ENCODE measurements at places on chromosomes 1 and 21.

DNA sequence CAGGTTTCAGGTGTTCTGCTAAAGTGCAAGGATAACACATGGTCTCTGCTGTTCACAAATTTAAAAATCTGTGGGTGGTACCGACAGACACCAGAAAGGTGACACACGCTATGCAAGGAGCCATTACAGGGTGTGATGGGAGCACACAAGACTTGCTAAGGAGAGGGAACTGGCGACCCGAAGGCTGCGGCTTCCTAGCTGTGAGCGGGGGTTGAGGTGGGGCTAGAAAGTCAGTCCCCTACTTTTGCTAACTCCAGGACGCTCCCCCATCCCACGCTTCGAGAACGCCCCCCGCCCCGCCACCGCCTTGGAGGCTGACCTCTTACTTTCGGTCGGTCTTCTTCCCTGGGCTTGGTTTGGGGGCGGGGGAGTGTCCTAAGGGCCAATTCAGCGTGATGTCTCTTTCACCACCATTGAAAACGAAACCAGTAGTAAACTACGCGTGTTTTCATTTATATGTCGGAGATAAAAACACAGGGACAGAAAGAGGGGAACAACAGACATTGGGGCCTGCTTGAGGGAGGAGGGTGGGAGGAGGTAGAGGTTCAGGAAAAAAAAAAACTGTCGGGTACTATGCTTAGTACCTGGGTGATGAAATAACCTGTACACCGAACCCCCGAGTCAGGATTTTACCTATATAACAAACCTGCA is 1.1 kb downstream of the CKS1B start:
- DNase-seq = no peak

DNA sequence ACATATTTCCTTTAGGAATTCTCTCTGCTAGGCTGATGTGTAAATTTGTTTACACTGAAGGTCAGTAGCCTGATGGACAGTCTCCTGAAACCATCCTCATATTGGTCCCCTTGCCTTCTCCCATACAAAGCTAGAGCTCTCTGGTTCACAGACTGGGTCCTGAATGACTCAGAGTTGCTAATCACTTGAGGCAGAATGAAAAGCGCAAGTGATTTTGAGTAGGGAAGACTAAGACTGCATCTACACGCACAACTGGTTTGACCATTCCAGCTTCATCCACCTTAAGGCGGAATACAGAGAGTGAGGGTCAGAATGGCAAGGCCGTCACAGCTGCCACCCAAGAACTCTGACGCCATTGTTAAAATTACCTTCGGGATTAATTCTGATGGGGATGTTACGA is 70.2 kb upstream of the KIF26B start:
- no peak for DNase-seq

- no peak for DNase-seq
Observed at GRCh38 chr1:229130028-229130668, 140.8 kb upstream of the RAB4A start.

DNA sequence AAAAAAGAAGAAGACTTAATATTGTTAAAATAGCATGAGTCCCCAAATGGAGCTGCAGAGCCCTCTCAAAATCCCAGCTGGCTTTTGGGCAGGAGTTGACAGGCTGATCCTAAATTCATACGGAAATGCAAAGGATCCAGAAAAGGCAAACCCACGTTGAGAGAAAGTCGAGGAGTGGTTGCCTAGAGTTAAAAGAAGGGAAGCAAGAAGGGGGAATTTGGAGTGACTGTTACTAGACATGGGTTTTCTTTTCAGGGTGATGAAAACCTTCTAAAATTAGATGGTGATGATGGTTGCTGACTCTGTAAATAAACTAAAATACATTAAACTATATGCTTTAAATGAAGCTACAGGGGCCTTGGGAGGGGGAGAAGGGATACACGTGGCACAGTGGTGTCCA is 1.6 kb downstream of the DNMT3L start:
- no peak for DNase-seq

- no peak for DNase-seq
Observed at GRCh38 chr1:30665216-30666010, 58.0 kb downstream of the MATN1 start.

GRCh38 chr1:63887809-63888208 is 114.0 kb downstream of the ROR1 start:
- no peak for DNase-seq

- no peak for DNase-seq
Observed at GRCh38 chr1:156004843-156005584, 15.7 kb downstream of the SSR2 start.

GRCh38 chr1:54273092-54273794 is 73.3 kb downstream of the MRPL37 start:
- DNase-seq = no peak

GRCh38 chr1:115530407-115530806 is 111.4 kb upstream of the VANGL1 start:
- no peak for DNase-seq

DNA sequence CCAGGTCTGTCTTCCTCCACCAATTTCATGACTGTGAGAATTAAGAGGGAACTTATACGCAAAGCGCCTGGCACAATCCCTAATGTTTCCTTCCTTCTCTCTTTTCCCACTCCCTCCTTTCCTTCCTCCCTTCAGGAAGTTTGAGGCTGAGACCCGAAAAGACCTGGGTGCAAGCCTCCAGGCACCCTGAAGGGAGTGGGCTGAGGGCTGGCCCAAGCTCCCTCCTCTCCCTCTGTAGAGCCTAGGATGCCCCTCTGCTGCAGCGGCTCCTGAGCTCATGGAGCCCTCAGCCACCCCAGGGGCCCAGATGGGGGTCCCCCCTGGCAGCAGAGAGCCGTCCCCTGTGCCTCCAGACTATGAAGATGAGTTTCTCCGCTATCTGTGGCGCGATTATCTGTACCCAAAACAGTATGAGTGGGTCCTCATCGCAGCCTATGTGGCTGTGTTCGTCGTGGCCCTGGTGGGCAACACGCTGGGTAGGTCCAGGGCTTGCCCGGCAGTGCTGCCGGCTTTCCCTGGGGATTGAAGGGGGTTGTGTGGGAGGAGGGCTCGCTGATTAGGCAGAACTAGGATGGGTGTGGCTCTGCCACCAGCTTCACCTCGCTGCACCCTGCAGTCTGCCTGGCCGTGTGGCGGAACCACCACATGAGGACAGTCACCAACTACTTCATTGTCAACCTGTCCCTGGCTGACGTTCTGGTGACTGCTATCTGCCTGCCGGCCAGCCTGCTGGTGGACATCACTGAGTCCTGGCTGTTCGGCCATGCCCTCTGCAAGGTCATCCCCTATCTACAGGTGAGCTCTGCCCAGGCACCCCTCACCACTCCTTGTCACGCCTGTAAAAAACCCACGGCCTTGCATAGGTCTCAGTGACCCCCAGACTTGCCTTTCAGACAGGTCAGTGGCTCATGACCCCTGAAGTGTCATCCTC is 1.7 kb downstream of the HCRTR1 start:
- no peak for DNase-seq

- DNase-seq = no peak
Observed at GRCh38 chr1:222975472-222976122, 160.8 kb downstream of the DISP1 start.

- DNase-seq = no peak
Observed at GRCh38 chr21:46023555-46023954, 42.0 kb downstream of the COL6A1 start.

- no peak for DNase-seq
Observed at GRCh38 chr1:209630383-209631225, 21.6 kb downstream of the LAMB3 start.

DNA sequence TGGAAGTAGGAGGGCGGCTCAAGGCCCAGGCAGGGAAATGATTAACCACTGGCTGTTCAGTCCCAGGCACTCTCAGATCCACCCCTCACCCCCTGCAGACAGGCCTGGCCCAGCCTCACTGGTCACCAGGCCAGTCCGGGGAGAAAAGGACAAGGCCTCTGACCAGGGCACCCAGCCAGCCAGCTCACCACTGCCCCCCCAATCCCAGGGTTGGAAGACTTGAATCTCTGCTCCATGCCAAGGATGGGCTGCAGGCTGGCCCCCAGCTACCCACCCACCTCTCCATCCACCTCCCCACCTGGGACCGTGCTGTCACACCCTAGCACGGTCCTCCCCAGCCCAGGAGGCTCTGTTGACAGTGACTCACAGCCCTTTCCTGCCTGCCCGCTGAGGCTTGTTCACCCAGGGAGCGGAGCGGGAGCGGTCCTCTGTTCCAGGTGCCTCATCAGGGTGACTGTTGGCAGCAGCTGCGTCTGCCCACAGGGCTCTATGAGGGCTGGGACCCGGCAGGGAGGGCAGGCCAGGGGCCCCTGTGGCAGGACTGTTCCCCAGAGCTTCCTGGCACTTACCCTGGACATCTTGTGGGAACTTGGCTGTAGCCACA is 2.2 kb downstream of the LAD1 start:
- DNase-seq = no peak

DNA sequence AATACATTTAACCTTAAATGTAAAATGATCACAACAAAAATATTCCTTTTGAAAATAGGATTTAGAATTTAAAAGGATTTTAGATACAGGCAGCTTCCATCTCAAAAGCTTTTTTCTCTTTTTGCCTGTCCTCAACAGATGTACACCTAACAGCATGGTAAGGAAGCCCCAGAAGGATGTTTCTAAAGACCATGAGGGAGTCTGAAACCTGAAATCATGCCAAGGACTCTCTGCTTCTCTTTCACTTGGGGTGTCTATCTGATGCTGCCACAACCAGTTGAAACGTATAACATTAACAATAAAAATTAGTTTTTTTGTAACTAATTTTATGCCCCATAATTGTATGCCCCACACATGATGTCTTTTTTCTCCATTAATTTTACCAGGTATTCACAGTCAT is 5.4 kb upstream of the ZNF281 start:
- DNase-seq = no peak

DNA sequence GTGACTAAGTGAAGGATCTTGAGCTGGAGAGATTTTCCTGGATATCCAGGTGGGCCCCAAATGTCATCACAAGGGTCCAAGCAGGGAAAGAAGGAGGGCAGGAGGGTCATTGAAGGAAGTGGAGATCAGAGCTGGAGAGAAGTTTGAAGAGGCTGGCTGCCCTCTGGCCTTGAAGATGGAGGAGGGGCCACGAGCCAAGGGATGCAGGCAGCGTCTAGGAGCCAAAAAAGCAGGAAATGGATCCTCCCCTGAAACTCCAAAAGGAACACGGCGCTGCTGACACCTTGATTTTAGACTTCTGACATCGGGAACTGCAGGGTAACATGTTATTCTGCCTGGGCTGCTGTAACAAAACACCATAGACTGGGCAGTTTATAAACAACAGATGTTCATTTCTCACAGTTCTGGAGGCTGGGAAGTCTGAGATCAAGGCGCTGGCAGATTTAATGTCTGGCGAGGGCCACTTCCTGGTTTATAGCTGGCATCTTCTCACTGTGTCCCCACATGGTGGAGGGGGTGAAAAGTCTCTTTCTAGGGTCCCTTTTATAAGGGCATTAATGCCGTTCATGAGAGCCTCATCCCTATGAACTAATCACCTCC is 28.8 kb upstream of the ZBTB21 start:
- DNase-seq = no peak

DNA sequence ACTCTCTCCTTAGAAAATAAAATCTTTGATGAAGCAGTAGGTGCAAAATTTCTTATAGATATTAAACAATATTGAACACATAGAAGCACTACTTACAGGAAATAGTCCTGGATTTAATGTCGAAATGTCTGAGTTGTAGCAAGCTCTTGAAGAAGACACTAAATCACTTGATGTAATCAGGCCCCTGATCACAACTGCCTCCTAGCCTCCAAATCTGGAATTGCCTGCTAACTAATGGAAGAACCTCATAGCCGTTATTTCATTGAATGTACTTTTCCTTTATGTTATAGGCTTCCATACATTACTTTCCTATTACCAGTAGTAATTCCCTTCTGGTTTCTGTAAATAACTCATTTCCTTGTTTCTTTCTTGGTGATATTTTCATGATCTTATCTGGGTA is 675.7 kb upstream of the CHRM3 start:
- no peak for DNase-seq

DNA sequence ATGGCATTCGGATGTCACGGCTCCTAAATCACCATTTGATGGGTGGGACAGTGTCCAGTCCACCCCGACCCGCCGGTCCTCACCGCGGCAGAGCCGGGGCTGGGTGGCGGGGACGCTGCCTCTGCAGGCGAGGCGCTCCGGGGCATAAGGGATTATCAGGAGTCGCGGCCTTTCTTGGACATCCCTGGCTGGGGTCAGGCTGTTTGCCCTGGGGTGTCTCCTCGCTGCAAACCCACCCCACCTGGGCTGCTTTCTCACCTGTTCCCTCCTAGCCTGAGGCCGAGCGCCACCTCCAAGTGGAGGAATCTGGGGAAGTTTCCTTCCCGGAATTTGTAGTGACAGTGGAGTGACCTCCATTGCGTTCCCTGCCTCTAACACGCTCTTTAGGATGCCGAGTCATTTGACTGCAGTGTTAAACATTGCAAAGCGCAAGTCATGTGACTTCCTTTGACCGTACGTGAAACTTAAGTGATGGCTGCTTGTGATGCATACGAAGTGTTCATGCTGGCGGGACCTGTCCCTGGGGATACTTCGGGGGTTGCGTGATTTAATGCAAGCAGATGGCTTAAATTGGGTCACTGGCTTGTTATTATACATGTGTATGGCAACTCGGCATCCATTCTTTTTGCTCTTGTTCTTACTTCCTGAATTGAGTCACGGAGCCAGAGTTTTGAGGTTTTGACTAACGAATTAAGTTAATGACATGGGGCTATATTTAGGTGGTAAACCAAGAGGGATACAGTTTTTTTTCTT is 536 bp downstream of the LGALS8 start:
- no peak for DNase-seq
